Inflammatory macrophage treated with lipopolysaccharide for 1 hour (primary cell): ENCODE measurements at places on chromosomes 2 and 18.

GRCh38 chr2:169090133-169090820 lies 20.9 kb downstream of the DHRS9 start:
- DNase-seq = peak; percentile 66

DNA sequence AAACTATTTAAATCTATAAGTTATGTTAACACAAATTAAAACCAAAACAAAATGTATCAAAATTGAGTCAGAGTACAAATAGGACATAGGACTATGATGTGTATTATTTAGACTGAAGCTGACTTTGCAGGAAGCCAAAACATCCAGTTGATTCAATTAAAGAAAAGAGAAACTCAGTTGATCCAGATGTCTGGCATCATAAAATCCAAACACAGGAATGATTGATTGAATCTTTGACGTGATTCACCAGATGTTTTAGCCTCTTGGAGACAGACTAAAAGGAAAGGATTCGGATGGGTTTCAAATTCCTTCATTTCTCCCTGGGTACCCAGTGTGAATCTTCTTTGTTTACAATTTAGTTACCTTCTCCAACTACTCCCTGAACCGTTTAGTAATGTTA lies 272.9 kb downstream of the IRS1 start:
- no peak for DNase-seq

DNA sequence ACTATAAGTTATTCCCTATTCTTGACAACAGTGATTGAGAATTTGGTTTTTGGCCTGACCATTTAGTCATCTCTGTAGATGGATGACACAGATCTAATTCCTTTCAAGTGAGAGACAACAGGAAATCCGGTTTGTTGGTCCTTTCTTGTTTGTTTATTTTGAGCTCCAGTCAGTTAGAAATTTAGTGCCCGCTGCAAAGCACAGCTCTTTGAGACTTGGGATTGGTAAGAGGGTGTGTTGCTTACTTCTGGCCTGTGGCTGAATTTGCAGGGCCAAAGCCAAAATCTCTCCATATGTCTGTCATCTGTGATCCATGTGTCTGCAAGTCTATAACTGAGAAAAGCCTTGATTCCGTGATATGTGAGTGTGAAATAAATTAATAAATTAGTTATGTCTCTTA lies 74.3 kb downstream of the BIN1 start:
- no peak for DNase-seq

- no peak for DNase-seq
Measured at GRCh38 chr18:23085066-23085465, 50.2 kb upstream of the CABLES1 start.

DNA sequence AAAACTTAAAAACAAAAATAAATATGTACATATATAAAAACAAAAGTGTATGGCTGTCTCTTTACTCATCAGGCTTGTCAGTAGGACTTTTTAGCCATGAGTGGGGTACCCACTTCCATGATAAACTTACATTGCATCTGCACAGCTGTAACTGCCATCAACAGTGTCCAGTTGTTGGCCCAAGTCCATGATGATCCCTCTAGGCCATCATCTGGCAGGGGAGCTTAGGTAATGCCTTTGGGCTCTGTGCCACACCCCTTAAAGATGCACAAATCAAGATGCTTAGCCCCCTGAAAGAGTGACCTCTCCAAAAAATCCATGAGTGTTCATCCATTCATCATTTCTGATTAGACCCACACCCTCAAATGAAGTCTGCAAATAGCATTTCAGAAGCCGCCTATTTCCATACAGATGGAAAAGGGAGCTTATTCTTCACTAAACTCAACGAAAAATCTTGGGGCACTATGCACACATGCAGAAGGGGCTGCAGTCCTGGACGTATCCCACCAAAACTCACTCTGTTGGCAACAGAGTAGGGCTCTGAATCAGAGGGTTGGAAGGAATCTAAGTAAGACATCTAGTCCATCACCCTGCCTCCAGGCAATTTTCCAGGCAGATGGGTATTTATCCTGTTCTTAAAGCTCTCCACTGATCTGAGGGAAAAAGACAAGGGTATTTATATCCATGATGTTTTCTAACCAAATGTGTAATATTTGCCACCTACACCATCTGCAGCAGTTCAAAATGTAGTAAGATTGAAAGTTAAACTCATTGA lies 691.0 kb downstream of the ZEB2 start:
- DNase-seq = no peak

DNA sequence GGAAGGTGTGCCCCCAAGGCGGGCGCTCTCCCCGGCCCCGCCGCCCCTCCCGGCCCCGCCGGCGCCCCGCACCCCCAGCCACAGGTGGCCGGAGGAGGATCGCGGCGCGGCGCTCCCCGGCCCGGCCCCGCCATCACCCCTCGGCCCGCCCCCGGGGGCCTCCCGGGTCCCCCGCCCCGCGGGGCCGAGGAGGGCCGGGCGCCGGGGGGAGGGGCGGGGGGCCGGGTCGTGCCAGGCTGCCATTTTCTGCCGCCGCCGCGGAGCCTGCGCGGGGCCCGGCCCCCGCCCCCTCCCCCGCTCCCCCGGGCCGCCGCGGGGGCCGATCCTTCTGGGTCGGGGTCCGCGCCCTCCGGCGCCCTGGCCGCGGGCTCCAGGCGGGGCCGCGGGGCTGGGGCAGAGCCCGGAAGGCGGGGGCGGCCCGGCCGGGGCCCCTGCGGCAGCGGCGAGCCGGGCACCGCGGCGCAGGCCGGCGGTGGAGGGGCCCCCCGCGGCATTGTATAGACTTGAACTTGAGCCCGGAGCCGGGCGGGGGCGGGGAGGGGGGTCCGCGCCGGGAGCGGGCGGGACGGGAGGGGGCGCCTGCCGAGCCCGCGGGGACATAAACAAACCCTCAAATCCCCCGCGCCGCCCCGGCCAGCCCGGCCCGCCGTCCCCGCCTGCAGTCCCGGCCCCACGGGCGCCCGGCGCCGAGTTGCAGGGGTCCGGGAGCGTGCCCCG lies 556 bp downstream of the DNMT3A start:
- no peak for DNase-seq

DNA sequence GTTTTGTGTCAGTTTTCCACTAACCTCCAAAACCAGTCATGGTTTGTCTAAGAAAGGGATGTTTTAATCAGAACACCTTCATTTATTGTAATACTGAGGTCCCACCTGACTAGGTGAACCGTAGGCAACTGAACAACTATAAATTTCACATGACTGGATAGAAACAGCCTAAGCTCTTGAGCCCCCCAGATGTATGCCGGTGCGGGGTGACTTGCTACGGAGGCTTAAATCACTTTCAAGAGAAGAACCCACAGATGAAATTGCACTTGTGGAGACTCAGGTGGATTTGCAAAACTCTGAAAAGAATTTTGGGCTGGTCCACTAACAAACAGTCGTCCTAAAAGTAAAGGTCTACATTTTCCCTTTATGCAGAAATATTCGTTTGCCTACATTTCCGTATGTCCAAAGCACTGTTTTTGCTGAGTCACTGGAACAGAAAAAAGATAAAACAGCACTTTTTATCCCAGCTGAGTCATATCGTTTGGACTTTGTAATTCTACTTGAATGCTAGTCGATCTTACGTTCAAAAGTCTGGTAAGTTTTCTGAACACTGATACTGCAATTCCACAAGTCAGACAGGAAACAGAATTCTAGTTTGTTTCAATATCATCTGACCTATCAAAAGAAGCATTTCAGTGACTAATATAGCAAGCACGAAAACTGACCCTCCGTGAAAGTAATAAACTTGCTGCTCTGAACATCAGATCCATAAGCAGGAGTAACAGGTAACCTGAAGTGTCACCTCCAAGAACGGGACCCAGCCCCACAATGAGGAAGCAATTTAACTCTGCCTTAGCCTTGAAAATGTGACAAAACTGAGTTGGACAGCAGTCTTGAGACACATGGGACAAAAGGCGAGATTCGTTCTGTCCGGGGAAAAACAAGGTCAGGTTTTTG lies 18.1 kb downstream of the ZNF516 start:
- DNase-seq = no peak
